ENCODE measurements at places on chromosomes 1 and 21.

DNA sequence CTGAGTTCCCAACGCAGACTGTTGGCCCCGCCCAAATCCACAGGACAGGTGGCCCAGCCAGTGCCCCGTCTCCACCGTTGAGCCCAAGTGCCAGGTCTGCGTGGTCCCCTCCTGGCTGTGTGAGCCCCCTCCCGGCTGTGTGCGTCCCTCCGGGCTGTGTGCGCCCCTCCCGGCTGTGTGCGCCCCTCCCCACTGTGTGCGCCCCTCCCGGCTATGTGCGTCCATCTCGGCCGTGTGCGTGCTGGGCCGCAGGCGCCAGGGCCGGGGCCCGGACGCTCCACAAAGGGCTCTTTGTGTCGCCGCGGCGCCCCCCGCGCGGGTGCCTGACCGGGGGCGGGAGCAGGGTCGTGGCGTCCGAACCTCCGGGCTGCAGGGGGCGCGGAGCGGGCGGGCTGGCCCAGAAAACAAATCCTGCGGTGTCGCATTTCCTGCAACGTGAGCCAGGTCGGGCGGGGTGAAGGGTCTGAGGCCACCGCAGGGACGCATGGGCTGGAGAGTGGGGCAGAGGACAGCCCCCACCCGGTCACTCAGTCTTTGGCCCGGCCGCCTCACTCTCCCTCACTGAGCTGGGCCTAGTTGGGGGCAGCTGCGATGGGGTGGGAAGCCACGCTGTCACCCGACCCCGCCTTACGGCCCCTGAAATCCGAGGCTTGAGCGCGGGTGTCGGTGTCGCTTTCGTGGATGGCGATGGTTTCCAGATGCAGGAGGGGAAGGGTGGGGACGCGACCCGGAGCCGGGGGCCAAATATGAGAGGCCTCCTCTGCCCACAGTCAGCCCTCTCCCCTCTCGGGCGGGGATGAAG lies 18.8 kb downstream of the TNFRSF25 start:
- peak; percentile 52 for DNase-seq

GRCh38 chr21:40842197-40842552 lies 4.8 kb downstream of the DSCAM start:
- DNase-seq, result no peak

DNA sequence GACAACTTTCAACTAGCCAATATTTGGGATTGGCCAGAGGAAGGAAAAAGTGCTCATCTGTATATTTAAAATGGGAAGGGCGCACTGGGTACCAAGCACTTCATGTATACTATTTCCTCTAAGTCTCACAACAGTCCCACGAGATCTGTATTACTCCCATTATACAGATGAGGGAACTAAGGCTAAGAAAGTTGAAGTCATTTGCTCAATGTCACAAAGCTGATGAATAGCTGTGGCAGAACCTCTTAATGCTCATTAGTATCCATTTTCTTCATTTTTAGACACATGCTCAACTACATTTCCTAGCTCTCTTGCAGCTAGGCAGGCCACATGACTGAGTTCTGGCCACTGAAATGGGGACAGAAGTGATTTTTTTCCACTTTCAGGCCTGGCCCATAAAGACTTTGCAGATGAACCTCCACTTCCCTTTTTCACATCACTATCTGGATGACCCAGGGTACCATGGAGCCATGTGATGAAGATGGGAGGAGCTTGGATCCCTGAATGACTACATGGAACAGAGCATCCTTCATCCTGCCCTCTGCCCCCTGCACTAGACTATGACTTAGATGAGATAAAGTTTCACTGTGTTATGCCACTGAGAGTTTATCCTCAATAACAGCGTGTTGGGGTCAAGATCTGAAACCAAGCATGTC lies 31.8 kb downstream of the ATF3 start:
- no peak for DNase-seq

DNA sequence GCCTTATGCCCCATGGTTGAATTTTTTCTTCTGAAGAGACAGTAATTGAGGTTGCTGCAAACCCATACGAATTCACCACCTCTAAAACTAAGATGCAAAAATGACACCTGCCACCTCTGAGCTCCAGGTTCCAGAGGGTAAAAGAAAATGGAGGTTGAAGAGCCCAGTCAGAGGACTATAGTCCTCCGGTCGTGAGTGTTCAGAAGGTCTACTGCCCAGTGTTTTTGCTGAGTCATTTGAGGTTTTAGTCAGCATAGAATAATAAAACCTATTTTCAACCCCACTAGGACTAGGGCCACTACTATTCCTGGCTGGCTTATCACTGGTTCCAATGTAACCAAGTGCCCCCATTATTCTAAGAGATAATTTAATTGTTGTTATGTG lies 12.9 kb upstream of the SLAMF7 start:
- no peak for DNase-seq

- DNase-seq, result no peak
Measured at GRCh38 chr1:229012823-229013222, 258.1 kb upstream of the RAB4A start.

DNA sequence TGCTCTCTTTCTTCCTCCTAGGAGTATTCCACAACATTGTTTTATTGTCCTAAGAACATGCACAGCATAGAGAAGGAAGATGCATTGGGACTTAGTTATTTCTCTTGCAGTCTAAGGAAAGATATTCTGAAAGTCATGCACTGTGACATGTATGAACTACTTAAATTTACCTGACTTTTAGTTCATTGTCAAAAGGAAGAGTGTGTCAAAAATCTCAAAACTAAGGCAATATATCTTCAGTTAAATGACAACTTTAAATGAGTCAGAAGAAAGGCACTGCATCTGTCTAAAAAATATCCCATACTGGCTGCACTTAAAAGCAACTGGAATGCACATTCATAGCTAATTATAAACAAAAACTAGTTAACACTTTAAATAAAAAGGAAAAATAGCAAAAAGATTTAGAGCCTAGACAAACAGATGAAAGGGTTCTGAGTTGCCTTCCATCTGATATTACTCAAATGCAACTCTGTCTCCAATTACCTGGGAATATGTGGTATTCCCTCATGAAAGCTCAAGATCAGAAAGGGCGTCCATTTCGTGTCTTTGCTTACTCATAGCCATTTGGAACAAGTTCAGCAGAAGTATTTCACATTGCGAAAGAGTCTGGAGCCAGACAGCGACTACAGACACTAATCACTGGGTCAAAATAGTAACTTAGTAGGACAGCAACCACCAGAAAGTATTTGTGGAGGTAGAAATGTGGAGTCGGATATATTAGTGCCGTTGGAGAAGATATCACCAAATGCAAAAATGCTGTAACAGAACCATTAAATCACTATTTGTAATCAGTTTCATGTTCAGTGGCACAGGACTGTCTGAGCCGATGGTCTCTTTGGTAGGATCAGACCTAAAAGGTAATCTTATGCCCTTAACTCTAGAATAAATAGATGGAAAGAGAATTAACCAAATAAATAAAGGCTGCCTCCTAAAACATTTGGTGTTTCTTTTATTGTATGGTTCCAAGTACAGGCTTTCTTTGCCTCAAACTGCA lies 225.7 kb downstream of the GREM2 start:
- no peak for DNase-seq

DNA sequence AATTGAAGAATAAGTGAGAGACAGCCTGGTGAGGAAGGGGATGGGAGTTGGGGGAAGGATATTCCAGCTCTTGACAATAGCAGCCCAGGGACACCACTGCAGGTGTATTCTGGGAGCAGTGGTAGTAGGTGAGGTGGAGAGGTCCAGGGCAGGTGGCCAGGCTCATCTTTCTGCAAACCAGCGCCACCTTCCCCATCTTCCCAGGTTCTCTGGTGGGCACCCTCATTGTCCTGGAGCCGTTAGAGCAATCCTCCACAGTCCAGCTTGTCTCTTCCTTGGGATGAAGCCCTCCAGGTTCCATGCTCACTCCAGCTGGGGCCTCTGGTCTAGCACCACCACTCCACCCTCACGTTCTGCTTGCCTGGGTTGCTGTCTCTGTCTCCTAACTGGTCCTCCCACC lies 97.0 kb downstream of the IER5 start:
- no peak for DNase-seq

DNA sequence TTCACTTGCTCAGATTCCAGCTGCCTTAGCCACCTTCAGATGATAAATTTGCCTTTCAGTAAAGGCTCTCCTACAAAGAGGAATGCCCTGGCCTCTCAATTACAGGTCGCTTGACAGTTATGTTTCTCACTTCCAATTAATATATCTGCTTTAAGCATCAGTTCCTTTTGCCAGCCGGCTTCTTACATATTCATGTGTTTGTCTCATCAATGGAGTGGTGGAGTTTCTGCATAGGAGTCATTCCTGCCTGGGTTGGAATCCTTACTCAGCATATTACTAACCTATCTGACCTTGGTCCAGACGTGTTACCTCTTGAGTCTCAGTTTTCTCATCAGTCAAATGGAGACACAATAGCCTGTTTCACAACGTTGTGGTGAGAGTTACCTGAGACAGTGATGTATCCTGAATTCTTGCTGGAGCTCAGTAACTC lies 9.4 kb upstream of the SESN2 start:
- no peak for DNase-seq

DNA sequence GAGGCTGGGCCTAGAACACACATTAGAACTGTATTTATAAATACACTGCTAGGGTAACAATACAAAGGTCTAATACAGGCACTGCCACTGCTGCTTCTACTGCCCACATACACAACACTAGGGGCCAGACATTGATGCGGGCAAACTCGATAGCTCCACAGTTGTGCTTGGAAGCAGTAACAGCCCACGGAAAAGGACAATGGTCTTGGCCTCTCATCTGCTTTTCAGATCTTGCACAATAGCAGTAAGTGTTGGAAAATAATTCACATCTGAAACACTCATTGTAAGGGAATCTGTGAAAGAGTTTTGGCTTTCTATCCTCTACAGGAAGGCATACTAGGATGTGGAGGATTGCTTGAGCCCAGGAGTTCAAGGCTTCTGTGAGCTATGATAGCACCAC lies 6.9 kb upstream of the SPOCD1 start:
- DNase-seq, result no peak

GRCh38 chr21:46605767-46606426 lies 1.0 kb upstream of the S100B start:
- DNase-seq, result peak; percentile 55
